NCI-H187 treated with DMSO at 0.1 percent for 48 hours (cell line): ENCODE measurements at places on chromosomes 1 and 21.

GRCh38 chr1:173496757-173497320, 19.7 kb downstream of the PRDX6 start:
- no peak for DNase-seq

DNA sequence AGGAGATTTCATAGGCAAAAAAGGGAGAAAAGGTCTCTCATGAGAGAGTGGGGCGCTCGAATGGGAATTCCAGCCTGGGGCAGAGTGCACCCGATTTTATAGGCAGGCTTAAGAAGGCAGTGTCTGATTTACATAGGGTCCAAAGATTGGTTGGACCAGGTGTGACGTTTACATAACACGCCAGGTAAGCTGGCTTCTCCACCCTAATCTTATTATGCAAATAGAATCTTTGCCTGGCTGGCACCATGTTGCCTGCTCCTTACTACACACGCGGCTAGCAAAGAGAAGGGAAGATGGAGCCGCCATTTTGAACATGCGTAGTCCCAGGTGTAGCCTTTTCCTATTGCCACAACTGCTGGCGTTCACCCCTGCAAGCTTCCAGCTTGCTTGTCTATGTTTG, 103.7 kb downstream of the SLC16A1 start:
- no peak for DNase-seq

GRCh38 chr1:14543191-14543840, 55.2 kb upstream of the KAZN start:
- DNase-seq, result no peak

GRCh38 chr1:25042331-25043227, 112.5 kb upstream of the RUNX3 start:
- peak; percentile 4 for DNase-seq

DNA sequence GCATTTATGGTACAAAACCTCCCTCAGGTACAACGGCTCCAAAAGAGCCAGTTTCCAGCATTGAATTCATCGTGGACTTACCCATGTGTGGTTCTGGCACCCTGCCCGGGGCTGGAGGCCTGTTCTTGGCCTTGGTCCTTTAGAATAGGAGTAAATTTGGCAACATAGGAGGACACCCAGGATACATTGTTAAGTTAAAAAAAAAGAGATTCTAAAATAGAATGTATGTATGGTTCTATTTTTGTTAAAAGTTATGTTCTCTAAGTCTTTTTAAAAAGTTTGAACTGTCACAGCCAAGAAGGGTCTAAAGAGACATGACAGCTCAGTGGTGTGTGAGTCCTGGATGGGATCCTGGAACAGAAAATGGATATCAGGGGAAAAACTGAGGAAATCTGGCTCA, 25.9 kb downstream of the EPHX1 start:
- DNase-seq, result no peak

DNA sequence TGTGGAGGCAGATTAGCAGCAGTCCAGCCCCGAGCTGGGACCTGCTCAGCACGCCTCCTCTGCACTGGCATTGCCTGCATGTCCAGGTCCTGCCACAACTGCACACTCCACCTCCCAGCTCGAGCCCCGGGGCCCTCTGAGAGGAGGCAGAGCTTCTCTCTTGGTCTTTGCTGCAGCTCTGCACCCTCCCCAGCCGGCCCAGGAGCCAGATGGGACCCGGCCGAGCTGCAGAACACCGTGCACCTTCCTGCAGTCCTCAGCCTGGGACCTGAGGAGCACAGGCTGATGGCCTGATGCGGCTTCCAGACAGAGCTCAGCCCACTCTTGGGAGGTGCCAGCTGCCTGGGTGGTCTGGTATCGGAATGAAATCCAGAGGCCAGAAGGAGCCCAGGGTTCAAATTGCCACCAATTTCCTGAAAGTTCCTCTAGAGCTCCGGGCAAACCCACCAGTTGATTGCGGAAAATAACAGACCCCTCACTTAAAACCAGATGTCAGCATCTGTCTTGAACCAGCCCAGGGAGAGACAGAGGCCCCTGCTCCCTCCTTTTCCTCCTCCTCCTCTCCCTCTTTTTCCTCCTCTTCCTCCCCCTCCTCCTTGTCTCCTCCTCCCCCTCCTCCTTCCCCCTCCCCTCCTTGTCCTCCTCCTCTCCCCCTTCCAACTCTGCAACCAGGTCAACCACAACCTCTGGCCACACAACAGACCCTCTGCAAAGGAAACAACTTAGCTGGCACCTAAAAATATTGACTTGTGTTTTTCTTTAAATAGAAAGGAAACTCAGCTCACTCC, 10.6 kb upstream of the SPSB1 start:
- no peak for DNase-seq

GRCh38 chr21:25234857-25235801, 372.2 kb downstream of the MRPL39 start:
- DNase-seq, result no peak

DNA sequence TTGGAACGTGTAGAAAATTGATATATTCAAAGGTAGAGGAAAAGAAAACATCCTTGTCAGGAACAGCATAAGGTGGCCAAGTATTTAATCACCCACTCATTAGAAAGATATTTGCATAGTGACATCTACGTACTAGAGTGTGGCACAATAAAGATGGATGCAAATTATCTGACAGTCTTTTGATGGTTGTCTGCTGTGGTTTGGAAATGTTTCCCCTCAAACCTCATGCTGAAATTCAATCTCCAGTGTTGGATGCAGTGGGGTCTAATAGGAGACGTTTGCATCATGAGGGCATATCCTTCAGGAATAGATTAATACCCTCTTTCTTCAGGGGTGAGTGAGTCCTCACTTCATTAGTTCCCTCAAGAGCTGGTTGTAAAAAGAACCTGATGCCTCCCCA, 34.1 kb upstream of the RUNX1 start:
- no peak for DNase-seq

- DNase-seq, result no peak
Measured at GRCh38 chr1:204341380-204341779, 18.3 kb downstream of the PLEKHA6 start.

DNA sequence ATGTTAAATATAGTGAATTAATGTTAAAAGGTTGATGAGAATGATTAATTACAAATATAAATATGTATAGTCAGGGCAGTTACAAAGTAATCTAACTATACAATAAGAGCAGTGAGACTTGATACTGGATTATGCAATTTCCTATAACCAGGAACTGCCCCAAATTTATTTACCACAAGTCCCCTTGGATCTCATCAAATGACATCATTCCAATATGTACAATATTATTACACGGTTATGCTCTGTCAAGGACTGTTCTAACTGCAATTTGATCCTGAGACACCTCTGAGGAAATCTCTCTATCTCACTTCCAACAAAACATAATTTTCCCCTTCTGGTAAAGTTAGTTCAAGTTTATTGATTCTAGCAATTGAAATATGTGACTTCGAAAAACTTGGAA, 917.6 kb downstream of the NCAM2 start:
- DNase-seq, result no peak

DNA sequence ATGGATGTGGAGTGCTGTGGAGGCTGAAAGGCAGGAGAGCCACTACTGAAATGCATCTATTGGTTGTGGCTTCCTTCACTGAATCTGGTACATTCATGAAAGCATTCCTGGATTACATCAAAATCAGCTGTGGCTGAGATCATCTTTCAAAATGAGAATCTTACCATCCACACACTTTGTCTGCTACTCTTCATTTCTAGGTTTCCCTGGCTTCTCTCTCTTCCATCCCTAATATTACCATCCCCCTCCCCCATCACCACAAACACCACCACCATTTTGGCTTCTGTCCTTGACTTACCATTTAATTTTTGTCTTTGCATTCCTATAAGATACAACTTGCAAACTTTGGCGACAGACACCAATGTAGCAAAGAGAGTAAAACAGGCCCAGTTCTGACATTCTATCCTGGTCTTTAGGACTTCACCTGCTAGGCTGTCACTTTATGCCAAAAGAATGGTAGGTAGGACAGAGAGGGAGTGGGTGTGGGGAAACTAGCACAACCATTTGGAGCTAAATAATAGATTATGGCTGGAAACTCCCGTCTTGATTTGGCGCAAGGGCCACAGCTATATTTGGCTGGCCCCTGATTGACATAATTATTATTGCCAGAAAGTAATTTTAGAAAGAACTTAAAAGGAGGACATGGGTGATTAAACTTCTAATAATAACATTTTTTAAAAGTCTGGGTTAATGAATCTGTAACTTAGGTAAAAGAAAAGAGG, 15.1 kb upstream of the DUSP10 start:
- no peak for DNase-seq

DNA sequence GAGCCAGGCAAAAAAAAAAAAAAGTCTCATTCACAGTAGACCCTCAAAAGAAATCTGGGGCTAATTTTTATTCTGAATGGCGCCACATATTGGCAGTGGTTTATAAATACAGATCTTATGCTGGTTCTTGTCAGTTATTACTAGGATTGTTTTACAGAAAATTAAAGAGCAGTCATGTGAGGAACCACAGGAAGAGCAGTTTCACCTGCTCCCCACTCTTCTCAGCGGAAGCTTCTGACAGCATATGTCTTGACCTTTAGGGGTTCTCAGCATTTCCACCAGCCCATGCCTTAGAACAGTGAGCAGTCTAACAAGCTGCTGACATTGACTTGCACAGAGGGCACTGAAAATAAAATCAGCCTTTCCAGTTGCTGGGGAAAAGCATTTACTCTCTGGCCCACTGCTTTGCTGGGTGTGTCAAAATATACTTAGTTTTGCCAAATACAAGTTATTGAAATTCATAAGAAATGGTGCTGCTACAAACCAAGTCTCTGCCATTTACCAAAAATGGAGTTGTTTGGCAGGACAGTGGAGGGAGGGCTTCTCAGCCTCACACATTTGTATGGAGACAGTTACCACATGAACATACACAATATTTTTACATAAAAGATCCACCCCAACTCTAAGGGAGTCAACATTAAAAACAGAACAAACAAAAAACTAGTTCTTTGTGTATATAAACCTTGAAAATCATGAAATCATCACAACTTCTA, 144.2 kb downstream of the SYT2 start:
- DNase-seq, result no peak

- no peak for DNase-seq
Measured at GRCh38 chr1:55626326-55626725, 411.2 kb upstream of the USP24 start.

GRCh38 chr1:241799416-241799815, 48.6 kb upstream of the EXO1 start:
- DNase-seq, result no peak

DNA sequence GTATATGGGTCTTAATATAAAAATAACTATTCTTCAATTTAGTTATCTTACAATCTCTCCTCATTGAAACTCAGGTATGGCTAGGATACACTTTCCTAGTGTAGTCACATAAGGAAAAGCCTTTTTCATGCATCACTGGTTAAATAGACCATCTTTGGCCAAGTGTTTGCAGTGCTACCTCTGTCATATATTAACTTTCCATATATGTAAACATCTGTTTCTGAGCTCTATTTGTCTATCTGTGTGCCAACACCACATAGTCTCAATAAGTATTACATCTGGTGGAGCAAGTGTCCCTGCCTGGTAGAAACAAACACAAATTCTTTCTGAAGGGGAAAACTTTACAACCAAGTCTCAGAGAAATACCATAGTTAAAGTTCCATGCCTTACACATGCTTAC, 134.6 kb downstream of the TSEN15 start:
- no peak for DNase-seq

GRCh38 chr1:111551623-111552411, 48.4 kb upstream of the ADORA3 start:
- no peak for DNase-seq

DNA sequence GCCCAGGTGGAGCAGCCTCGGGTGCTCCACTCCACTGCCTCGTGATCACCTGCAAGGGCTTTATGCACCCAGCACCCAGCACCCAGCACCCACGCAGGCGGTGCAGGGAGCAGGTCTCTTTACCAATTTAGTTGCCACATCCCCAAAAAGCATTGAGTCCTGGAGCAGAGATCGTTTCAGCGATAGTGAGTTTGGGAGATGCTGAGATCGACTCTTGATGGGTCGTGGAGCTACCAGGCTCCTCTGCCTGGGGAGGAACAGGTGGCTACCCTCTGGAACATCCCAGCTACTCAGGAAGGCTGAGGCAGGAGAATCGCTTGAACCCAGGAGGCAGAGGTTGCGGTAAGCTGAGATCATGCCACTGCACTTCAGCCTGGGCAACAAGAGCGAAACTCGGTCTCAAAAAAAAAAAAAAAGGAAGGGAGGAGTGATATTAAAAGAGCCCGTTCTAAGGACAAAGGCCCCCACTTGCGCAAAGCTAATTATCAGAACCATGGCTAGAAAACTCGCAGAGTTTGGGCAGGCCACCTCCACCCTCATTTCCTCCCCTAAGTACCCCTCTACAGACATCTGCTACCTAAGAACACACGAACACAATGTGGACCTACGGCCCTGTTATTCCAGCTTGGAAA, 106.5 kb upstream of the SLC45A1 start:
- no peak for DNase-seq

DNA sequence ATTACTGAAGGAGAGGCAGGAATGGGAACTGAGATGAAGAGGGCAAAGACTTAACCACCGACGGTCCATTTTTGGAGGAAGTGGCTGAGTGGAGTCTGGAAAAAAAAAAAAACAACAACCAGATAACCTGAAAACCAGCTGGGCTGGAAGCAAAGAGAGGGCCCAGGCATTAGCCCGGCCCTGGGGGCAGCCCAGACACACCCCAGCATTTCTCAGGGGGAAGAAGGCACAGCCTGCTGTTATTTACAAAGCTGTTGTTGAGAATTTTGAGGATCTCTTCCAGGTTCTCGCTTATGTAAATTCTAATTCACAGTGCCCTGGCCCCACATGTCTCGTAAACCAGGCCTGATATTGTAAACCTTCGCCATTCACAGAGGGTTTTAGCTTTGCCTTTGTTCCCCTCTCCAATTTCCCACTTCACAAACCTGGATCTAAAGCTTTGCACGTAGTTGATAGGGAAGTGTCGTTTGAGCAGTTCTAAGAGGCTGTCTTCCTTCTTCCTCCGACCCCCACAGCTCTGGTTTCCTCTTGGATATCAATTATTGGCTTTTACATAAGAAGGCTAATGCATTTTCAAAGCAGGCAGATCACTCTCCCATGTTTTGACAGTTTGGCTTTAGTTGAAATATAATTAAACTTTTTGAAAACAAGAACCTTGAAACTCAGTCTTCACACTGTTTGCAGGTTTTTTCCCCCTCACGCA, 161.8 kb upstream of the IRF2BP2 start:
- DNase-seq, result peak; percentile 22

DNA sequence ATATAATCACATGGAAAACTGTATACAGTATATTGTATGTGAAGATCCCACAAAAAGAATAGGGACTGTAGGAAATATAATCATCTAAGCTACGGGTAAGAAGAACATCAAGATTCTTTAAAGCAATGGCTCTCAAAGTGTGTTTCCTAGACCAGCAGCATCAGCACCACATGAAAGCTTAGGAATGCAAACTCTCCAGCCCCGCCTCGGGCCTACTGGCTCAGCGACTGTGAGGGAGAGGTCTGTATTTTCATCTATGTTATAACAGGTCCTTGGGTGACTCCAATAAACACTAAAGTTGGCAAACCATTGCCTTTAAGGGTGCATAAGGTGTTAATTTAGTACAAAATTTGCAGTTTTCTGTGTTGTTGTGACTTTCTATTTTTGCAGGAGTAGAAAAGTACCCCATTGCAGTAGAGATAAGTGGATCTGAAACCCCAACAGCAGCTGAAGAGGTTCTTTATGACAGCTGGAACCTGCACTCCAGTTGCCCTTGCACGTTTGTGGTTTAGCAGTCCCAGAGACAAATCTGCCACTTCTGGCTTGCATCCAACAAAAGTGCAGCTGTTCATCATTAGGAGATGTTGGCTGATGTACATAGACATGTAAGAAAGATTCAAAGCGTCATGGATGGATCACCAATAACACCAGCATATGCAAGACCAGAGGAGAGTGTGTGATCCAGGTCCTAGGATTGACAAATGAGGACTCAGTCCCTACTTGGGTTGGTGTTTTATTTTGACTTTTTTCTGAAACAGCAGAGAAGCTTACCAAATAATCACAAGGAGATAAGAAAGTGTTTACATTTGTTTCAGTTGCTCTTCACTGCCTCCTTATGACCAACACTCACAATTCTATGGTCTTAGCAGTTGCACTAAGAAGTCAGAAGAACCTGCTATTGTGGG, 15.9 kb upstream of the IFNAR1 start:
- DNase-seq, result peak; percentile 82
